NCI-H2029 treated with DMSO at 0.1 percent for 48 hours (cell line): ENCODE measurements at places on chromosomes 4 and X.

- DNase-seq, result no peak
These were observed 29.3 kb downstream of the RAP1GDS1 start for GRCh38 chr4:98290511-98290910.

- DNase-seq, result no peak
These were observed 101.0 kb upstream of the UBQLN2 start for GRCh38 chrX:56462389-56462788.

DNA sequence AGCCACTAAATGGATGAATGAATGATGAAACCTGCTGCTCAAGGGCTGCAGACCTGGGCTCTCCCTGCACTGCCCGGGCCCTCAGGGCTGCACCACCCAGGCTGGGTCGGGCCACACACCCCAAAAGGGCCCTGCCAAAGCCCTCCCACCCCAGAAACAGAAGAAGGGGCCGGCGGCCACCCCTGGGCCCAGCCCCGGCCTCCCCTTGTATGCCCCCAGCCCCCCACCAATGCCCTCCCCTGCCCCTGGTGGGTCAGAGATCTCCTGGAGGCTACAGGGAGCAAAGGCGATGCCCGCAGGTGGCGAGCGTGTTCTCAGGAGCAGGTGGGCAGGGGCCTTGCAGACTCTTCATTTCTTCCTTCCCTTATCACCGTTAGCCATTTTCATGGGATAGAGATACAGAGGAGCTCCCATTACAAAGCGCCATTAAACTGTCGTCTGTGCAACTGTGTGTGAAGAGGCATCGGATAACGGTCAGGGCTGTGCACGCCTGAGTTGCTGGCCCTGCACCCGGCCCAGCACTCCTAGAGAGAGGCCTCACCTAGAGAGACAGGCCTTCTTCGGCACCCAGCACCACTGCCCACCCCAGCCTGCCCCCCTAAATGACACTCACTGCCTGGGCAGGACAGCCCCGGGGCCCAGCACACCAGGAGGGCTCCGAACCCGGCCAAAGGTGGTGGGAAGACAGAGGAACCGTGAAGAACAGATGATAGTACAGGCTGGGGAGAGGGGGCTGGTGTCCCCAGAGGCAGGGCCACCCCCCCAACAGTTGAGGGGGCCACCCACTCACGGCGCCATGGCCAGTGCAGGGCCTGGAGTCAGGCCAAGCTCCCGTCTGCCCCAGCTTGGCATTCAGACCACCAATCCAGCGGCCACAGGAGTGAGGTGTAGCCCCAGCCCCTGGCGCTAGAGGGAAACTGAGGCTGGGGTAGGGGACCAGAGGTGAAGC, 133.7 kb downstream of the FAM53A start:
- no peak for DNase-seq

DNA sequence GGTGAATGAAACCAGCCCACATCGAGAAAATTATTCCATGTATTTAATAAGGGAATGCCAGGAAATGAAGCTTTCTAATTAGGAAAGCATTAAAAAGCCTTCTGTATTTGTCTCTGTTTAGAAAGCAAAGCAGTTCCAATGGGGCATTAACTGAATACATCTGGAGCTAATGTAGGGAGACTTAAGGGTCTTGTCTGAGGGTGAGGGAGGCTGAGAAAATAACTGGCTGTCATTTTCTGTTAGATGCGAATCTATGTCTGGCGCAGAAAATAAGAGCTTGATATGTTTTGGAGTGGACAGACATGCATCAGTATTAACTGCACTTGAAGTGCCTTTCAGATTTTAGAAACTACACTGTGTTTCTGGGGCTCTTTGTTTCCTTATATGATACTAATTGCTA, 111.3 kb downstream of the KLHL8 start:
- no peak for DNase-seq

DNA sequence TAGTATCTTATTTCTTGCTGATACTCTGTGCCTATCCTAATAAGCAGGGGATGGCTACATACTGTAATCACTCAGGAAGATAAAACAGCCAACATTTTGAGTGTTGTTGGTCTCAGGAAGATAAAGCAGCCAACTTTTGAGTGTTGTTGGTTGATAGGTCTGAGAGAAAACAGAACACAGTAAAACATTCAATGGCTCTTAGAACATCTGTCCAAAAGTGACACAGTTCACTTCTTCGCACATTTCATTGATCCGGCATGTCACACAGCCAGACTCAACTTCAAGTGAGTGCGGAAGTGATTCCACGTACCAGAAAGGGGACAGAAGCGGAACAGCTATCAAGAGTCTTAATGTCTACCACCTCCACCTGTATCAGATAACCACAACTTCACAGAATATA, 87.3 kb upstream of the DMD start:
- no peak for DNase-seq

DNA sequence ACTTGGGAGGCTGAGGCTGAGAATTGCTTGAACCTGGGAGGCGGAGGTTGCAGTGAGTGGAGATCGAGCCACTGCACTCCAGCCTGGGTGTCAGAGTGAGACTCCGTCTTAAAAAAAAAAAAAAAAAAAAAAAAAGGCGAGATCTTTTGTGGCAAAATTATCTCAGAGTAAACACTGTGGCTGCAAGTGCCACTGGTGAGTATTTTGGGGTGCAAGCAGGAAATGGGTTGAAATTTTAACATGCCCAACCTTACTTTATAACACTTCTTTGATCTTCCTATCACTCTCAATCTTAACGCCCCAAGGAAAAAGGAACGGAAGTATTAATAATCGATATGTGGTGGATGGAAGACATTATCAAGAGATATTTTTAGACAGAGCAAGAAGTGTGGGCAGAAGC, 32.1 kb downstream of the SLC34A2 start:
- DNase-seq, result no peak

GRCh38 chr4:173535957-173536356, 5.9 kb upstream of the HAND2 start:
- no peak for DNase-seq

- DNase-seq, result no peak
These were observed 429.3 kb downstream of the AFF2 start for GRCh38 chrX:148929686-148930085.

DNA sequence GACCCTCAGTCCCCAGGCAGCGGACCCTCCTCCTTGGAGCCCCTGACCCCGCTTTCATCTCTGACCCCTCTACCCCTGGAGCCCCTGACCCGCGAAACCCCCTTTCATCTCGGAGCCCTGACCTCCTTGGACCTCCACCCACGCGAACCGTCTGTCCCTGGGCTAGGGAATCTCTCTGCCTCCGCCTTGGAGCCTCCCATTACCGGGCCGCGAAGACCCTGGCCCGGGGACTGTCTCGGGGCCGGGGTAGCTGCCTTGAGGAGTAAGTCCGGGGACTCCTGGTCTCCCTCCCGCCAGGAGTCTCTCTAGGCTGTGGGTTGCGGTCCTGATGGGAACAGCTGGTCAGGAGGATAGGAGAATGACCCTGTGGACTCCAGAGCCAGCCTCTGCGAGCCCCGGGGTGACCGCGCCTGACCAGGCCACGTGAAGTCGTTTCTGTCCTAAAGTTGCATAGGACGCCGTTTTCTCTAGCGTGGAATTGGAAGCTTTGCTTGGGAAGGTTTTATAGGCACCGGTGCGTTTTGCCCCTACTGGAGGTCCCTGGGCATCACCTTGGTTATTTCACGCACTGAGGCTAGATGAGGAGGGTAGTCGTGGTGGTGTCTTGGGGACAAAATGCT, 824 bp downstream of the TBC1D14 start:
- DNase-seq, result no peak

DNA sequence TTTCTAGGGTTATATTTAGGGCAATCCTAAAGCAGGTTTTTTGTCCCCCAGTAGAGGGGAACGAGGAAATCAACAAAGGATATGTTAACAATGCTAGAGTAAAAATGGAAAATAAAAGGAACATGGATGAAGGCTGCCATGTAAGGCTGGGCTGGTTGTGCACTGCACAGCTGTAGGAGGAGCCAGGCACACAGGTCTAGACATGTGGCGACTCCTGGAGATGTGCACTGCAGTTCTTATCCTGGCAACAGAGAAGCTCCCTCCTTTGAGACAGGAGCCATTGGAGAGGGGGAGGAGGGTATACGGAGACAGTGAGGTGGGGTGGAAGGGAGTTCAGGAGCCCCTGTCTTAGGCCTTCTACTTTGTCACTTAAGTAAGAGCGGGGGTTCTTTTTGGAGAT, 65.9 kb downstream of the NAT8L start:
- no peak for DNase-seq

DNA sequence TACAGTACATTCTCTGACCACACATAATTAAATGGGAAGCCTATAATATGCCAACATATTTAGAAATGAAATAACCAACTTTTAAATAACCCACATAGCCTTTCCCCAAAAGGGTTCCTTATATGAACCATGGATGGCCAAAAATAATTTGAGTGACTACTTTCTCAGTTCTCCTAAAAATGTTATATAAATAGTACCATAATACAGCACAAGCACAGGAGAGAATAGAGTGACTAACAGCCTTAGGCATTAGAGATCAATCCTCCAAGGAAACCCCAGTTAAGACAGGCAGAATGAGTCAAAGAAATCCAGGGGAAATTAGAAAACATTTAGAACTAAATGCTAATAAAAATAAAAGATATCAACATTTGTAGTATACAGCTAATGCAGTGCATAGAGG, 50.2 kb downstream of the ANKRD17 start:
- DNase-seq, result no peak

DNA sequence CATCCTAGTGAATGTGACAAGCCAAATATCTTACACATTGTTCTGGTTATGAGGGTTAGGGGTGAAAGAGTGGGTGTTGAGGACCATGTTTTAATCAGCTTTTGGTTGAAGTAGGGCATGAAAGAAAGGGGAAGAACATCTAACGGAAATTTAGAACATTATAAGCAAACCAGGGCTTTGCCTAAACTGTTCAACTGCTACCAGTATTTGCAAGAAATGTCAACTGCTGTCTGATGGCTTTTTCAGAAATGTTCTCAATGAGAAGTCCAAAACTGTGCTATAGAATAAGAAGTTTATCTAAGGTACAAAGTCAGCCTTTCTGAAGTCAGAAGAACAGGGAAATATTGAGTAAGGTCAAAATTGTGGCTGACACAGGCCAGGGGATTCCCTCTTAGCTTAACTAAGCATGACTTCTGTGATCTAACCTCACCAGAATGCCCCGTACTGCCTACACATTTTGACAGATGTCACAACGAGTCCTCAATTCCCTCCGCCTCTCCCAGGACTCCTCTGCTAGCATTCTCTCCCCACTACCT, 67.1 kb downstream of the DTHD1 start:
- no peak for DNase-seq

DNA sequence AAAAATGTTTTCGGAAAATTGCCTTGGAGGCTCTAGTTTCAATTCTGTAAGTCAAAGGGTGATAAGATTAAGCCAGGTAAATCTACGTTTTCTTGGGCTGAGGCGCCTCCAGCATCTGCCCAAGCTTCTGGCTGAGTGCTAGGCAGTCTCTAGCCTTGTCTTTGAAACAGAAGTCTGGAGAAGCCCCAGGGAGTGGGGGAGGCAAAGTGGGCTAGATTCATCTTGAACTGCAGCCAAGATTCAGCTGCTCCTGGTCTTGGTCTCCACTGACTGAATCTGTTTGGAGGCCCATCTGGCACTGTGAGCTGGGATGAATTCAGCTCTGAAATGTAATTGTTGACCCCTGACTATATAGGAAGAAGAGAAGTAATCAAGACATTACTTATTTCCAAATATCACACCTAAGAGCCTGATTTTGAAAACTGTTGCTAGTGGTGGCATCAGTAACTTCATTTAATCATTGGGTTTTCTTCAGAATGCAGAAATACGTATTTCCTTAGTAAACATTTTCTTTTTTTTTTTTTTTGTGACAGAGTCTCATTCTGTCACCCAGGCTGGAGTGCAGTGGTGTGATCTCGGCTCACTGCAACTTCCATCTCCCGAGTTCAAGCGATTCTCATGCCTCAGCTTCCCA, 187.3 kb upstream of the LEF1 start:
- DNase-seq, result no peak

DNA sequence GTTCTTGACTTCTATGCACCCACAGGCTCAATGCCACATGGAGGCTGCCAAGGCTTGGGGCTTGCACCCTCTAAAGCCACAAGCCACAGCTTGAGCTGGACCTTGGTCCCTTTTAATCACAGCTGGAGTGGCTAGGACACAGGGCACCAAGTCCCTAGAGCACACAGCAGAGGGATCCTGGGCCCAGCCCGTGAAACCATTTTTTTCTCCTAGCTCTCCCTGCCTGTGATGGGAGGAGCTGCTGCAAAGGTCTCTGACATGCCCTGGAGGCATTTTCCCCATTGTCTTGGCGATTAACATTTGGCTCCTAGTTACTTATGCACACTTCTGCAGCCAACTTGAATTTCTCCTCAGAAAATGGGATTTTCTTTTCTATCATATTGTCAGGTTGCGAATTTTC, 410.9 kb downstream of the GRID2 start:
- no peak for DNase-seq

DNA sequence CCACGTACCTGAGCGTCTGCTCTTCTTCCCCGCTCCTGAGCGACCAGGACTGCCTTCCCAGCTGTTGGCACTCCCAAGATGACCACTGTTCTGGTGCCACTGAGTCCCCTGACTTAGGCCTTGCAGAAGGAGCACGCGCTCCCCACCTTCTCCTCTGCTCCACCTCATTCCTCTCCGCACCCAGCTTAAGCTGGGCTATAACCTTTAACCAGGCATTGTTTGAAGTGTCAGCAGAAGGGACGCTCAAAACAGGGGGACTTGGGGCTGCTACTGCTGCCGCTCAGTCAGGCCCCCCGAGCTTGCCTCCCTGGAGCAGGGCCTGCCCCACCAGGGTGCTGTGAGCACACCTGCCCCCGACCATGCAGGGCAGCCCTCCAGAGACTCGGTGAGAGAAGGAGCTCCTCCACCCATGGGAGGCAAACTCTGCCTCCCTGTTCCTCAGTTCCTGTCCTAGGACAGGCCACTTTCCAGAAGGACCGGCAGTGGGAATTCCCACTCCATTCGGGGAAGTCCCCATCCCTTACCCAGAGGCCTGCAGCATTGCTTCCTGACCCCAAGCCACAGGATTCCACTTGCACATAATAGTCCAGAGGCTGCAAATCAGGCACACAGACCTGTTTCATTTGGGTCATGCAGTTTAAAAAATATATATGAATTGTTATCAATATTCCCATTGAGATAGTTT, 99.7 kb upstream of the ENPP6 start:
- no peak for DNase-seq

GRCh38 chrX:47187106-47187677, 6.4 kb upstream of the UBA1 start:
- no peak for DNase-seq

GRCh38 chr4:176387571-176387970, 67.8 kb downstream of the SPCS3 start:
- DNase-seq, result no peak

- DNase-seq, result no peak
These were observed 5.1 kb downstream of the CYTL1 start for GRCh38 chr4:5014007-5014682.
